Activated CD4-positive, alpha-beta T cell treated with anti-CD3 and anti-CD28 coated beads, Interleukin-2, amount 10 ng/mL, durations not matched to agents 7 days and 5 days (primary cell): ENCODE measurements at places on chromosomes 12 and 14. TPM values are rescaled to one million over a fixed set of nuclear protein-coding genes. Genes with fewer than 3 reads are reported as not detected.

- H3K4me3 ChIP-seq = peak overlapping the region; percentile 9
- peaks cover 14% of the 10 kb centered on the region for H3K4me1 ChIP-seq
- H3K27ac ChIP-seq = no peak overlapping the region
- H3K27me3 ChIP-seq = peaks cover 64% of the 10 kb centered on the region
- H3K36me3 ChIP-seq = no peaks in the 10 kb centered on the region
- no peak for DNase-seq
Measured at GRCh38 chr14:61188196-61188595, 92.9 kb downstream of the TMEM30B start.

- no peaks in the 10 kb centered on the region for H3K36me3 ChIP-seq
- H3K27ac ChIP-seq = no peak overlapping the region
- H3K27me3 ChIP-seq = no peaks in the 10 kb centered on the region
- DNase-seq = no peak
- no peaks in the 10 kb centered on the region for H3K4me1 ChIP-seq
Measured at GRCh38 chr12:58580095-58580494, 340.2 kb downstream of the LRIG3 start.

DNA sequence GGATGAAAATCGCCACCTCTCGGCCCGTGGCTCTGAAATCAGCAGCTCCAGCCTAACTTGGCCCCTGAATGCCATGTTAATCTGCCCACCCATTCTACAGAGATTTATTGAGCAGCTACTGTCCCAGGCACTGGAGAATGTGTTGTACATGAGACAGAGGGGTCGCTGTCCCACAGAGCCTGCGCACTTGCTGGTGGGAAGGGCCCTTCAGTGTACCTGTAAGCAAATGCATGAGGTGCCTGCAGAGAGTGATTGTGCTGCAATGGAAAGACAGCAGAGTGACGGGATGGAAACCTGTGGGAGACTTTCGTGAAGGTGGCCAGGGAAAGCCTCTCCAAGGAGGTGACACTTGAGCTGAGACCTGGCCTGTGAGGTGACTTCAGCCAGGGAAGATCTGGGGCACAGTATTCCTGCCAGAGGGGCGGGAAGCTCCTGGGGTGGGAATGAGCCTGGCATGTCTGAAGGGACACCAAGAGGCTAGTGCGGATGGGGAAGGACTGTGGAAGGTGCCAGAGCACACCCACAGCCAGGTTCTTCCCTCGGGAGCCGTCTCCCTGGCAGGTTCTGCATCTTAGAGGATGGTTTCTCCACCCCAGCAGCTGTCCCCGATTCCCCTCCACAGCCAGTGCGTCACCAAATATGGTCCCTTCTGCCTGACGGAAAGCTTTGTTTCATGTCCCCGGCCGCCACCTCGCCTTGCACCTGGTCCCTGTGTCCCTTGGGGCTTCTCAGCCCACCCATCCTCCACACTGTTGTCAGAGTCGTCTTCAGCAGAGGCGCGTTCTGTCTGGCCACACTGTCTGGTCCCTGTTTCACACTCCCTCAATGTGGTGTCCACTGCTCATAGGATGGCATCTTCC lies 8.7 kb downstream of the SMIM41 start:
- no peaks in the 10 kb centered on the region for H3K36me3 ChIP-seq
- no peak for DNase-seq
- H3K4me1 ChIP-seq = peaks cover 6% of the 10 kb centered on the region

DNA sequence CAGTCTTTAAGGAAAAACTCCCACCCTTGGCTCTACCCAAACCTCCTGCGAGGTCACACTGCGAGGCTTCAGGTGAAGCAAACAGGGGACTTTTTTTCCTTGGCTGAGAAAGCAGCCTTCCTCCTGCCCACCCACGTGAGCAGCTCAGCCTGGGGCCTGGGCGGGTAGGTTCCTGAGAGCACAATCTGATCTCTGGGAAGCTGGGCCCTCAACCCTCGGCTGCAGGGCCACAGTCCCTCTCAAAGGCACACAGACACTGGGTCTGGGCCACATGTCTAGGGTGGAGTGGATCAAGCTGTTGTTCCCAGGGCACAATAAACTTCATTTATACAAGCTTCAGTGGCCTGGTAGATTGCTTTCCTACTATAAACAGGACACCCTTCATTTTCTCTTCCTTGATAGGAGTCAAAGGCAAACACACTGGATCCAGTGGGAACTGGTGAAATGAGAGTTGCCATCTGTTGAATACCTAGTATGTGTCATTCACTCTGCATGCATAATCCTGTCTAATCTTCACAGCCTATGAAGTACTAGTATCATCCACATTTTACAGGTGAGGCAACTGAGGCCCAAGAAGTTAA lies 41.3 kb upstream of the PNMA1 start:
- no peaks in the 10 kb centered on the region for H3K27me3 ChIP-seq
- no peak for DNase-seq
- H3K27ac ChIP-seq = peak overlapping the region; percentile 97
- H3K4me3 ChIP-seq = peak overlapping the region; percentile 90

DNA sequence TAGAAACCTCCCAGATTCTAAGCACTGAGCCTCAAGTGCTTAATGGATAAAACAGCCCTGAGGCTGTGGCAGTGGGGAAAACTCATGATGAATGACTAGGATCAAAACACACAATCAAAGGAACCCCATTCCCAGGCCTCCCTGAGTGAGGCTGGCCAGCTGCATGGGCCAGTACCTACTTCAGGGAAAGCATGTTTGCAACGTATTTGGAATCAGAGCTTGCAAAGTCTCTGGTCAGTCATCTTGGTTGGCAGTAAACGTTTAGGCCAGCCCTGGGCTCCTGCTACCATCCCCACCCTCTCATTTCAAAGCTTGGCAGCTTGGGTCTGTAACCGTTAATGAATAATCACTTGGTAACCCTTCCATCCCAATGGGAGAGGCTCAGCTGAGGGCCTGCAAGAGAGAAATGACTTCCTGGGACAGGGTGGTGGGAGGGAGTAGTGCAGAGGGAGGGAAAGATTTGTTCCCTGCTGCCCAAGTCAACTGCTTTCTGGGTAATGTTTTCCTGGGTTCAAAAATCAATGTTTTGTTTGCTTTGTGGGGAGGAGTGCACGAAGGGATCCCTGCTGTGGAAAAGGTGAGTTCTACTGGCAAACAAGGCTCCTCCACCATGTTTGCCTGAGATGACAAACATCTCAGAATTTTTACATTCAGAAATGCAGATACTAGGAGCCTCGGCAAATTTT lies 2.0 kb upstream of the RNASE8 start:
- no peak for DNase-seq
- H3K27ac ChIP-seq = no peak overlapping the region
- H3K27me3 ChIP-seq = peaks cover 10% of the 10 kb centered on the region
- H3K4me3 ChIP-seq = no peak overlapping the region

DNA sequence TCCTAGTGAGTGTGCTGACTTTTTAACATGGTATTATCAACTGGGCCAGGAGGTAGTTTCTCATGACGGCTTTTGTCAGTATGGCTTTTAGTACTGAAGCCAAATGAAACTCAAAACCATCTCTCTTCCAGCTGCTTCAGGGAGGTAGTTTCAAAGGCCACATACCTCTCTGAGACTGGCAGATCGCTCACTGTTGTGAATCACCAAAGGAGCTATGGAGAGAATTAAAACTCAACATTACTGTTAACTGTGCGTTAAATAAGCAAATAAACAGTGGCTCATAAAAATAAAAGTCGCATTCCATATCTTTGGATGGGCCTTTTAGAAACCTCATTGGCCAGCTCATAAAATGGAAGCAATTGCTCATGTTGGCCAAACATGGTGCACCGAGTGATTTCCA lies 141.1 kb downstream of the HMGA2 start:
- H3K36me3 ChIP-seq = no peaks in the 10 kb centered on the region
- no peak overlapping the region for H3K27ac ChIP-seq
- peaks cover 23% of the 10 kb centered on the region for H3K27me3 ChIP-seq
- no peak for DNase-seq

DNA sequence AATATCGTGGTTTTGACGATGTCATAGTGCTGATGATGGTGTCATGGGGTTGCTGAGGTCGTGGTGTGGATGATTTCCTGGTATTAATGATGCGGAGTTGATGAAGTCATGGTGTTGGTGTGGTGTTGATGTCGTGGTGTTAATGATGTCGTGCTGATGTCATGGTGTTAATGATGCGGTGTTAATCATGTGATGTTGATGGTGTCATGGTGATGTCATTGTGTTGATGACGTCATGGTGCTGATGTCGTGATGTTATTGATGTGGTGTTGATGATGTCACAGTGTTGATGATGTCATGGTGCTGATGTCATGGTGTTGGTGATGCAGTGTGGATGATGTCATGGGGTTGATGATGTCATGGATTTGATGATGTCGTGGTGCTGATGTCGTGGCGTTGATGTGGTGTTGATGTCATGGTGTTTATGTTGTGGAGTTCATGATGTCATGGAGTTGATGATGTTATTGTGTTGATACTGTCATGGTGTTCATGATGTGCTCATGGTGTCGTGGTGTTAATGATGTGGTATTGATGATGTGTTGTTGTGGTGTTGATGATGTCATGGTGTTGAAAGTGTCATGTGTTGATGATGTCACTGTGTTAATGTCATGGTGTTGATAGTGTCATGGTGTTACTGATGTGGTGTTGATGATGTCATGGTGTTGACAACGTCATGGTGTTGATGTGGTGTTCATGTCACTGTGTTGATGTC lies 48.5 kb upstream of the RIMBP2 start:
- no peak overlapping the region for H3K4me3 ChIP-seq
- peaks cover 11% of the 10 kb centered on the region for H3K4me1 ChIP-seq
- H3K27me3 ChIP-seq = peaks cover 2% of the 10 kb centered on the region
- no peak overlapping the region for H3K27ac ChIP-seq
- DNase-seq = peak; percentile 70

DNA sequence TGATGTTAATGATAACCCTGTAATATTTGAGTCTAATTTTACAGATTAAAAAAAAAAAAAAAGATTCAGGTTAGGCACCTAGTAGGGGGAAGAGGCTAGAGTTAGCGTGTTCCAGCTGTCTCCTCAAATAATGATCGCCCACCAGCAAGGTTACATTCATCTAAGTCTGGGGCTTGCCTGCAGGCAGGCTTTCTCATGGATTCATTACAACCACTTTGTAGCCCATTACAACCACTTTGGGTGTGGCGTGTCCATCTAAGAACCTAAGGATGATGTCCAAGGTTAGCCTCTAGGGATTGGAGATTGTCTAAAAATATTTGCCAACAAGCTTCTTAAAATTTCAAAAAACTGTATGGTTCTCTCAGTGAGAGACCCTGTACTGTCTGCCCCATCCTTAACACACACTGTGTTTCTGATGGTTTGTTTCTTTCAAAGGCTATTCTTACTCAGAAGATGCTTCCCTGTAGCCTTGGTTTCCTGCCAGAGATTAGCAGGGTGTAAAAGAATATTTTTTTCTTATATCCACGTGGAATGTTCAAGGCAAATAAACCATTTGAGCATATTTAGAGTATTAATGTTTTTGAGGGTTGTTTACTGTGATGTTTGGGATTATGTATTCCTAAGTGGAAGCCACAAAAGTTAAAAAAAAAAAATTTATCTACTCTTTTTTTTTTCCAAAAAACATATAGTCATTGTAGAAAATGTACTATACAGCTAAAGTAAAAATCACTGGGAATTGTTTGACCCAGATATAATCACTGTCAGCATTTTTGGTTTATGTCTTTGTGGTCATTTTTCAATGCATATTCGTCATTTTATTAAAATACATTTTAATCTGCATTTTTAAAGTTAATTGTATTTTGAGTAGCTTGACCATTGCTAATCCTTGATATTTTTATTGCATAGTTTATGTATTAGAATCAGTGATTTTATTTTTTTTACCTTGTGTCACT lies 1.7 kb downstream of the DYNC1H1 start:
- DNase-seq = no peak
- H3K36me3 ChIP-seq = peaks cover 10% of the 10 kb centered on the region
- H3K4me1 ChIP-seq = peaks cover 43% of the 10 kb centered on the region

DNA sequence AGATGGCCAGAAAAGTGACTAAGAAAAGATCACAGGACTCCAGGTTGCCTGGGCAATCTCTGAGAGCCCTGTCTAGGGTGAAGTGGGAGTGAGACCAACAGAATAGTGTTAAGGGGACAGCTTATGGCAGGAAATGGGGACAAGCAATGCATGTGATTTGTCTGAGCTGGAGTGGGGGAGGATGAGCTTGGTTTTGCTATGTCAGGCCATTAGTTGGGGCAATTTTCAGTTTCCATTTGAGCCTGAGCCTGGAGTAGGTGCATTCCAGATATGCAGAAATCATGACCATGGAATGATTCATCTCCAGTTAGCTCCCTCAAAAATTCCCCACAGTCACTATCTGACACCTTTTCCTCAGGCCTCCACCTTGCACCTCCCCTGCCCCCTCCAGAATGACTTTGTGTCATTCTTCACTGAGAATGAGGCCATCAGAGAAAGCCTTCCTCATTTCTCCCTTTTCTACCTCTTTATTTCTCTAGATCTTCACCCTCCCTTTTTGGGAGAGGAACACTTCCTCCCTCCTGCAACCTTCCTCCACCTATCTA lies 150.9 kb upstream of the PLEKHG7 start:
- no peak overlapping the region for H3K4me3 ChIP-seq
- peaks cover 18% of the 10 kb centered on the region for H3K36me3 ChIP-seq
- H3K4me1 ChIP-seq = peaks cover 26% of the 10 kb centered on the region
- H3K27ac ChIP-seq = no peak overlapping the region
- DNase-seq = no peak

DNA sequence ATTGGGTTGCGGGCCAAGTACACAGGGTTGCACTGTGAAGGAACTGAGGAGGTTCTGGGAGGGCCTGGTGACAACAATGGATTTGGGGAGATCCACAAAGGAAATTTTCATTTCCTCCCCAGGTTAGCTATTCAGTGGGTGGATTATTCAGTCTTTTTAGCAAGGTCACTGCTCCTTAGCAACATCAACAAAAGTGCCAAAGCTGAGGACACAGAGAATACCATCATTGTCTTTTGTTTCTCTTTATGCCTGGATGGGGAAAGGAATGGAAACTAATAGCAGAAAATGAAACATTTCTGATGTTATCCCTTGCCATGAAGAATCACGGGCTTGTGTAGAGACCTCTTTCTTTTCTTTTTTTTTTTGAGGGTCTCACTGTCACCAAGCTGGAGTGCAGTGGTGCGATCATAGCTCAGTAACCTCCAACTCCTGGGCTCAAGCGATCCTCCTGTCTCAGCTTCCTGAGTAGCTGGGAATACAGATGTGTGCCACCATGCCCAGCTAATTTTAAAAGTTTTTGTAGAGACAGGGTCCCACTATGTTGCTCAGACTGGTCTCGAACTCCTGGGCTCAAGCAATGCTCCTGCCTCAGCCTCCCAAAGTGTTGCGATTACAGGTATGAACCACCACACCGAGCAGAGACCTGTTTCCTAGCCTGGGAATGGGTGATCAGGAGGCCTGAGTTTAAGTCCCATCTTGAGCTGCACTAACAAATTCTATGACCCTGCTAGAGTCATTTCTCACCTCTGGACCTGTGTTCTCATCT lies 6.5 kb downstream of the PPP1R3E start:
- H3K4me1 ChIP-seq = peaks cover 29% of the 10 kb centered on the region
- no peaks in the 10 kb centered on the region for H3K27me3 ChIP-seq
- H3K4me3 ChIP-seq = no peak overlapping the region
- no peak for DNase-seq
- H3K27ac ChIP-seq = peak overlapping the region; percentile 19

DNA sequence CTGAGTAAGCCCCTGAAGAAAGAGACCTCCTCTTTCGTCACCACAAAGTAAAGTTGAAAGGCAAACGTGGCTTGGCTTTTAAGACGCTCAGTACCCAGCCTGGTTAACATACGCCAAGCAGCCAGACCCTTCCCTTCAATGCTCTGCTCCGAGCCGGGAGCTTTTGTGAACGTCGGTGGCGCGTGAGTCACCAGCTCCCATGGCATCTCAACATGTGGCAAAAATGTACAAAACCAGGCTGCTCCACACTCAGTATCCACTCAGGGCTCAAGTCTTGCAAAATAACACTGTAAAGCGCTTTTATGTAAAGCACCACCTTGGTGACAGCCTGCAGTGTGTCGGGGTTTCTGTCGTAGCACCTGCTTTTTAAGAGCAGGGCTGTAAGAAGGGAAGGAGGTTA lies 89.0 kb downstream of the SETD3 start:
- peaks cover 5% of the 10 kb centered on the region for H3K36me3 ChIP-seq
- H3K4me3 ChIP-seq = no peak overlapping the region

Gene AMHR2
- not detected for total RNA-seq

Gene MORN3
- total RNA-seq = 3.5 TPM

Gene C3AR1
- 5.9 TPM for total RNA-seq
